ENCODE measurements at places on chromosomes 12 and 14. TPM values are rescaled to one million over a fixed set of nuclear protein-coding genes. Genes with fewer than 3 reads are reported as not detected.

GRCh38 chr14:76090616-76091391, 60.9 kb upstream of the GPATCH2L start:
- H3K27ac ChIP-seq = no peak overlapping the region
- H3K4me1 ChIP-seq = no peaks in the 10 kb centered on the region
- H3K4me3 ChIP-seq = no peak overlapping the region
- peaks cover 7% of the 10 kb centered on the region for H3K27me3 ChIP-seq
- DNase-seq = no peak

GRCh38 chr14:32412532-32412931, 83.4 kb downstream of the AKAP6 start:
- H3K36me3 ChIP-seq = no peaks in the 10 kb centered on the region
- H3K27ac ChIP-seq = no peak overlapping the region
- no peak for DNase-seq

The GPR65 gene
- 0.17 TPM for total RNA-seq

The KRT6A gene
- total RNA-seq = not detected

DNA sequence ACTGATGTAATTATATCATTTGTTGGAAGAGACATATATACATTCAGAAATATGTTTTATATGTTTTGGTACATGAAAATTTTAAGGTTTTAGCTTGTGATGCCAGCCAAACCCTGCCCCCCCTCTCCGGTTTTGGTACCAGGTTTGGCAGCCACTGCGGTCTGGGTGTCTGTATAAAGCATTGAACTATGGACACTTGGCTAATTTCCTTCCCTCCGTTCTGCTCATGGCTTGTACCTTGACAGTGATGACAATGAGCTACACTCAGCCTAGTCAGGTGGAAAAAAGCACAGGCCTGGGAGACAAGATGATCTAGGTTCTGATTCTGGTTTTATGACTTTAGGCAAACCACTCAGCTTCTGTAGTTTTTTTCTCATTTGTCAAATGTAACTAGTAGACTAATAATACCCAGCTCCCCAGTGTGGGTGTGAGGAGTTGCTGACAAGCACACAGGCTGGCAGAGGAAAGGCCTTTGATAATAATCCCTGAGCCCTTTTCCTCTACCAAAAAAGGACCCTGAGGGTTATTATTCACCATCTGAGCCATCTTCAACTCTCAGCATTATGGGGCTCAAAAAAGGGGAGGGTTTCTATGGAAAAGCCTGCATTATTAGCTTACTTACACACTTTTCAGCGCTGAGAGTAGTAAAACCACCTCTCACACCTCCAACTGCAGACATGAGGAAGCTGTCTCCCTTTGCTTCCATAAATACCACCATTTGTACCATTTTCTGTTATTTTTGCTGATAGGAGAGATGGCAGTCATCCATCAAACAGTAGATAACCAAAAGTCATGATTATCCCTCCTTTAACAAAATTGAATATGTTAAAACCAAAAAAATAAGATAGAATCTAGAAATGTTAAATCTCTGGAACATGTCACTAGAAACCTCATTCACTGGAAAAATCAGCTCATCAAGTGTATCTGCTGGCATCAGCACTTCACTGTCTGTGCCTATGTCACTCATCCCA, 76.3 kb upstream of the PSMC1 start:
- no peak overlapping the region for H3K27ac ChIP-seq
- H3K36me3 ChIP-seq = no peaks in the 10 kb centered on the region
- DNase-seq = no peak
- H3K27me3 ChIP-seq = no peaks in the 10 kb centered on the region

The PRB3 gene
- not detected for total RNA-seq

The SIX6 gene
- not detected for total RNA-seq

DNA sequence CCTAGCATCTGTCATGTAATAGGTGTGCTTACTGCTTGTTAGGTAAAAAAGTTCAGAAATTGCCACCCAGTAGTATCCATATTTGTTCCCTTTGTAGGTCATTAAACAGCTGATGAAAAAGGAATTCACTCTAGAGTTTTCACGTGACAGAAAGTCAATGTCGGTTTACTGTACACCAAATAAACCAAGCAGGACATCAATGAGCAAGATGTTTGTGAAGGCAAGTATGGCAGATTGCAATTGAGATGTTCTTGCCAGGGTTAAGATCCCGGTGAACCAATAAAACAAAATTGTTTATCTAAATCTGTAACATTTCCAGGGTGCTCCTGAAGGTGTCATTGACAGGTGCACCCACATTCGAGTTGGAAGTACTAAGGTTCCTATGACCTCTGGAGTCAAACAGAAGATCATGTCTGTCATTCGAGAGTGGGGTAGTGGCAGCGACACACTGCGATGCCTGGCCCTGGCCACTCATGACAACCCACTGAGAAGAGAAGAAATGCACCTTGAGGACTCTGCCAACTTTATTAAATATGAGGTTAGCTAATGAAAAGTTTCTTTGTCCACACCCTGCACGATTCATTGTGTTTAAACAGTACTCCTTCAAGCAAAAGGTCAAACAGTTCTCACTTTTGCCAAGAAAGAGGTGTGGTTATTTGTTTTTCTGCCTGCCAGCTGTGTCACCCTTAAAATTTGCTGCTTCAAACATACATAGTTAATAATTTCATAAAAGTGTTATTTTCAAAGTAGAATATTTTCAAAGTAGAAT, 58.3 kb downstream of the ATP2A2 start:
- peaks cover 2% of the 10 kb centered on the region for H3K4me1 ChIP-seq
- no peaks in the 10 kb centered on the region for H3K27me3 ChIP-seq
- H3K36me3 ChIP-seq = peaks cover 50% of the 10 kb centered on the region
- DNase-seq = no peak

- no peak for DNase-seq
- peak overlapping the region; percentile 74 for H3K4me3 ChIP-seq
- no peaks in the 10 kb centered on the region for H3K27me3 ChIP-seq
Measured at GRCh38 chr12:123363390-123363739, 1.3 kb downstream of the SBNO1 start.

GRCh38 chr12:15931590-15932053, 20.5 kb downstream of the DERA start:
- H3K4me3 ChIP-seq = no peak overlapping the region
- H3K36me3 ChIP-seq = no peaks in the 10 kb centered on the region
- no peak for DNase-seq
- no peaks in the 10 kb centered on the region for H3K27me3 ChIP-seq

DNA sequence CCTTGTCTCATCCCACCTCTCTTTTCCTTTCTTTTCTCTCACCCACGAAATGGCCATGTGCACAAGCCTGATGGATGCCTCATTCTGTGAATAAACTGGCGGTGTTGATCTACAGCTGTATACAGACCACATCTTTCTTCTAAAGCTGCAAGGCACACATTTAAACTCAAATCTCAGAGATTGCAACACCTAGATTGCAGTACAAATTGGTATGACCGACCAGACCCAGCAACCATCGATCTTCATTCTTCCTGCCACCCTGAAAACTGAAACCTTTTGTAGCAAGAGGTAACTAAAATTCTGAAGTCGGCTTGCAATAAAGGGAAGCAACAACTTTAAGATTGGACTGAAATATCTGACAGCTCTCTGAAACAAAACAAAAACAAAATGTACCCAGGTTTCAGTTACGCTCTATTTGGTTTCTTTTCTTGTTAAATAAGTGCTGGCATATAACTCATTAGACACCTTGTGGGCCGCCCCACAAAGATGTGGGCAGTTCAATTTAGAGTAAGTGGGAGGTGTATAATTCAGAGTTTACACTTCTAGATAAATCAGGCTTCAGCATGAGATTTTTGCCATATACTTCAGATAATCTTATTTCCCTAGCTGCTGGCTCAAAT, 390.0 kb upstream of the NOVA1 start:
- no peak overlapping the region for H3K27ac ChIP-seq
- no peaks in the 10 kb centered on the region for H3K4me1 ChIP-seq
- no peak for DNase-seq
- no peaks in the 10 kb centered on the region for H3K36me3 ChIP-seq

DNA sequence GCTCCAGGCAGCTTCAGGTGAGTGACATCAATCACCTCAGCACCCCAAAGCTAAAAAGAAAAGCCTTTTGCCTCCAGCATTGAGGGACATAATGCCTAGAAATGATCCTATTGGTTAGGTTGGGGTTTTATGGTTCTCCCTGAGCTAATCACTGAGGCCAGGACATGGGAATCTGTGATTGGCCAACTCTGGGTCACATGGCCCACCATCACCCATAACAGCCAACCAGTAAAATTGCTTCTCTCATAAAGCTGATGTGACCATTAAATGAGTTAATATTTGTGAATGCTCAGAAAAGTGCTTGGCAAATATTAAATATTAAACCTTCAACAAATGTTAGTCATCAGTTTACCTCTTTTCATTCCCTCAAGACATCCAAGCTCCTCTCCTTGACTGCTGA, 60.2 kb downstream of the TBX3 start:
- H3K27me3 ChIP-seq = no peaks in the 10 kb centered on the region
- H3K36me3 ChIP-seq = no peaks in the 10 kb centered on the region
- H3K27ac ChIP-seq = no peak overlapping the region
- DNase-seq = no peak
- H3K4me1 ChIP-seq = no peaks in the 10 kb centered on the region
- no peak overlapping the region for H3K4me3 ChIP-seq

The POLR3B gene
- total RNA-seq = 9.9 TPM

DNA sequence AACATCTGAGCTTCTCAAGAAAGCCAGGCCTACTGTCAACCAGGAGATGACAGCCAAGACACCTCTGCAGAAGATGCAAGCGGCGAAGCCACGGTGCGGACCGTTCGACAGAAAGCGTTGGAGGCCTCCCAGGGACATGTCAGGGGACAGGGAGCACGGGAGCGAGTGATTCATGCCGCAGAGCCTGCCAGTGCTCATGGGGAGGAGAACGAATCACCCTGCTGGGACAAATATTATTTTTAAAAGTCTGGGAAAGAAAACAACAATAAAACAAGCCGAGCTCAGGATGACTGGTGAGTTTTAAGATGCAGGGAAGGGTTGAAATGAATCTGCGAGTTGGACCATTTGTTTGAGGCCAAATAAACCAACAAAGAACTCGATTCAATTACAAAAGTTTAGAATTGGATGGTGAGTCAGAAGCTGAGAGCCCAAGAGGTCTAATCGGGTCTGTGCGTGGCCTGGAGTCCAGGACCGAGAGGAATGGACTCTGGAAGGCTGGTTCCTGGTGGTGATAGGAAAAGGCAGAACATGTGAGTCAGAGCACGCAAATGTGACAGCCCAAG, 91.0 kb downstream of the RBM19 start:
- no peaks in the 10 kb centered on the region for H3K36me3 ChIP-seq
- peak; percentile 75 for DNase-seq
- peak overlapping the region; percentile 14 for H3K27ac ChIP-seq
- no peak overlapping the region for H3K4me3 ChIP-seq
- H3K27me3 ChIP-seq = no peaks in the 10 kb centered on the region
- H3K4me1 ChIP-seq = no peaks in the 10 kb centered on the region

The RAB35 gene
- 23.4 TPM for total RNA-seq

DNA sequence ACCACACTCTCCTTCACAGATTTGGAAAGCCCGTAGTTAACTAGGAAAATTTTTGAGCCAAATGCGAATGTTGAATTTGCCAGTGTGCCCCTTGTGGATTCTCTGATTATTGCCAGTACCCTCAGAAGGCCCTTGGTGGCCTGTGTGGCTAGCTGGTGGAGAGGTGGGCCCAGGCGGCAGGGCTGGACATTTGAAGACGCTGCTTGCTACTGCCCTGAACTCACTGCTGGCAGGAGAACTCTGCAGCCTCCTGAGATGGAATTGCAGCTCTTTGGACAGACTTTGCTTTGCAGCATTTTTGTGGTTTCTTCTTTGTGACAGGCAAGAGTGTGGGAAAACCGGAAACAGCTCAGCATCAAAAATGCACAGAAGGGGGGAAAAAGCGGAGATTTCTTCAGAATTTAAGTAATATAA, 97.6 kb downstream of the TGFB3 start:
- H3K36me3 ChIP-seq = no peaks in the 10 kb centered on the region
- H3K4me3 ChIP-seq = no peak overlapping the region
- no peaks in the 10 kb centered on the region for H3K27me3 ChIP-seq
- H3K27ac ChIP-seq = no peak overlapping the region

DNA sequence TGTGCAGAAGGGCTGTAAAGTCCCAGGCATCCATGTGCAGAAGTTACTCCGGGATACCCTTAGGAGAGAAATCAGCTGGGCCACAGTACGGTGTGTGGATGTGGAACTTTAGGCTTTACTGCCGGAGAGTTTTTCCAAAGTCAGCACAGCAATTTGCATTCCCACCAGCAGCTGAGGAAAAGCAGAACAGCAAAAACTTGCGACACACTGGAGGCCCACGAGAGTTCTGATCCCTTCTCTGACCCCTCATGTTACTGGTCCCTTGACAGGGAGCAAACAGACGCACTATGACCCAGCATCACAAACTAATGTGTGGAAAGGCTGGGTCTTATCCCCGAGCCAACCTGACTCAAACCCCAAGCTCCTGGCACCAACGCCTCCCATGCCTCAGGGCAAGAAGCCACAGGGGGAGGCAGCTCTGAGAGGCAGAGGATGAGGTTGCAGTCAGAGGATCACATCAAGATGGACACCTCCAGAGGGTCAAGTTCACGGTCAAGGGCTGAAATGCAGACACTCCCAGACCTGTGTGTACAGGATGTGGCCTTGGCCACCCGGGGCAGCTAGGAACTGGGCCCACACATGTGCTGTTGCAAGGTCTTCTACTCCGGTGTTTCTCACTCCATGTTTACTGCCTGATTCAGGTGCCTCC, 38.6 kb downstream of the CCDC88C start:
- no peak overlapping the region for H3K27ac ChIP-seq
- no peaks in the 10 kb centered on the region for H3K4me1 ChIP-seq
- H3K27me3 ChIP-seq = no peaks in the 10 kb centered on the region

DNA sequence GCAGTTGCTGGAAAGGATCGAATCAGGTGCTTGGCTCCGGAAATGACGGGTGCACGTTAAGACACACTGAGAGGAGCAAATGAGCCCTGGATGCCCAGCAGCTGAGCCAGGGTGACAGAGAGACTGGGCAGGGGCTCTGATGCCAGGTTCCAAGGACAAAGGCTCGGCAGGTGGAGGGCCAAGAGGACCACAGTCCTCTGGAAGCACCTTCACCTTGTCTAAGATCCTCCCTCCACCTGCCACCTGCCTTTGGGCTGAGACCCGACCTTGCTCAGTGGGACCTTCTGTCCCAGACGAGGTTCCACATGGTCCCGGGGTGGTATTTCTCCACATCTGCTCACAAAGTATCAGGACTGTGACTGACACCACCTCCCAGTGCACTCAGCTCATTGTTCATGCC, 1.0 kb downstream of the ANO2 start:
- H3K27me3 ChIP-seq = peaks cover 42% of the 10 kb centered on the region
- no peaks in the 10 kb centered on the region for H3K36me3 ChIP-seq
- no peaks in the 10 kb centered on the region for H3K4me1 ChIP-seq
- H3K4me3 ChIP-seq = no peak overlapping the region

DNA sequence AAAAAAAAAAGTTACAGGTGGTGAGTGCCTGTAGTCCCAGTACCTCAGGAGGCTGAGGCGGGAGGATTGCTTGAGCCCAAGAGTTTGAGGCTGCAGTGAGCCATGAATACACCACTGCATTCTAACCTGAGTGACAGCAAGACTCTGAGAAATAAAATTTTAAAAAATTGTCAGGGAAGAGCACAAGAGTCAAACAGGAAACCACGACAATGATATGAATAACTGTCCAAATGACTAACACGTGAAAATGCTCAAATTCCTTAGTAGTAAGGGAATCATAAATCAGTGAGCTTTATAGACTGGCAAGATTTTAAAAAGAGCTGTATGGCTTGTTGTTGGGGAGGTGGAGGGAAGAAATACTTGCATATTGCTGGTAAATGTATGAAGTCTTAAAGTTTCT, 12.9 kb upstream of the ASPG start:
- no peaks in the 10 kb centered on the region for H3K36me3 ChIP-seq
- no peak overlapping the region for H3K4me3 ChIP-seq
- H3K27me3 ChIP-seq = no peaks in the 10 kb centered on the region
- no peak for DNase-seq

Measured in fibroblast of lung (primary cell).